ENCODE measurements at places on chromosomes 2 and 18. TPM values are rescaled to one million over a fixed set of nuclear protein-coding genes. Genes with fewer than 3 reads are reported as not detected.
A peak's percentile ranks its signal among the peaks of the same experiment; 100 is the strongest.

HIBCH gene
- 35.7 TPM for total RNA-seq

DNA sequence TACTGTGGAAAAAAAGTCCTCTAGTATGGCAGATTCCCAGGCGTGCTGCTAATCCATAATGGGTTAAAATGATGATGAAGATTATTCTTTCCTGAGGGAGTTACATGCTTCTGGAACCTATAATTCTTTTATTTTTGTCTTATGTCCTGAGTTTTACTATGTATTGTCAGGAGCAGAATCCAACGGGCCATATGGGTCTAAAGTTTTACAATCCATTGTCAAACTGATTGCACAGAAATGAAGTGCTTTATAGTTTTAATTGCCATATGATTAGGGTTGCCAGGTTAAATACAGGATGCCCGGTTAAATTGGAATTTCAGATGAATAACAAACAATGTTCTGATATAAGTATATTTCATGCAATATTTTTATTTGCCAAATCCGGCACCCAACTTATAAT is 100.9 kb upstream of the MAP3K20 start:
- H3K27ac ChIP-seq = no peak overlapping the region
- DNase-seq = no peak
- H3K4me3 ChIP-seq = no peak overlapping the region
- H3K4me1 ChIP-seq = no peaks in the 10 kb centered on the region

STEAP3 gene
- 25.4 TPM for total RNA-seq

DNA sequence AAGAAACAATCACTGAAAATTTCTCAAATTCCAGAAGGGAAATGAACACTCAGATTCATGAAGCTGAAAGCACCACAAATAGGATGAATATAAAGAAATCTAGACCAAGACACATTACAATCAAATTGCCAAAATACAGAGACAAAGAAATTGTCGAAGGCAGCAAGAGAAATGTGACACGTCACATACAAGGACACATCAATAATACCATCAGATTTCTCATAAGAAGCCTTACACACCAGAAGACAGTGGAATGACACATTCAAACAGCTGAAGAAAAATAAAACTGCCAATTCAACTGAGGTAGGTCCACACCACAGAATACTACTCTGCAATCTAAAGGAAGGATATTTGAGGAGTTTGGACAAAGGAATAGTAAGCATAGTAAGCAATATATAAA is 27.4 kb downstream of the SRD5A2 start:
- H3K4me1 ChIP-seq = no peaks in the 10 kb centered on the region
- no peak overlapping the region for H3K27ac ChIP-seq
- no peaks in the 10 kb centered on the region for H3K27me3 ChIP-seq
- H3K36me3 ChIP-seq = no peaks in the 10 kb centered on the region
- no peak overlapping the region for H3K4me3 ChIP-seq

PLCL1 gene
- 14.7 TPM for total RNA-seq

DNA sequence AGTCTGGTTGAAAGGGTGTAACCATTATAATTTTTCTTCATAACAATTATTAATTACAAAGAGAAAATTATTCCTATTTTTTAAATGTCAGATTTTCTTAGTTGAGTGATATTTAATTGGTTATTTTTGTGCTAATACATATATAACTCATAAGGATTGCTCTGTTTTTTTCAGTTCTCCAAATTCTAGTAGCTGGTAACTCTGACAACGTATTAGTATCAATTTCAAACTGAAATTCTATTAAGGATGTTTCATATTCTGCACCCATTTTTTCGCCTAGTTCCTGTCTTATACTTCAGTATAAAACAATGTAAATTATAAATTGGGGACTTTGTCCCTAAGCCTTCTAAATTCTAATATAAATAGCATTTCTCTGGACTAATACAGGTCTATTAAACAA is 81.0 kb downstream of the R3HDM1 start:
- H3K4me1 ChIP-seq = no peaks in the 10 kb centered on the region
- no peaks in the 10 kb centered on the region for H3K36me3 ChIP-seq
- DNase-seq = no peak
- no peaks in the 10 kb centered on the region for H3K27me3 ChIP-seq
- H3K4me3 ChIP-seq = no peak overlapping the region
- H3K27ac ChIP-seq = no peak overlapping the region

GRCh38 chr2:19488009-19488691 is 129.7 kb upstream of the OSR1 start:
- H3K4me1 ChIP-seq = no peaks in the 10 kb centered on the region
- no peak overlapping the region for H3K4me3 ChIP-seq
- no peak for DNase-seq
- no peak overlapping the region for H3K27ac ChIP-seq

CNDP1 gene
- 1.4 TPM for total RNA-seq

CCDC141 gene
- 3.0 TPM for total RNA-seq

- H3K27me3 ChIP-seq = peaks cover 9% of the 10 kb centered on the region
- peak overlapping the region; percentile 87 for H3K27ac ChIP-seq
- H3K36me3 ChIP-seq = peaks cover 17% of the 10 kb centered on the region
- DNase-seq = peak; percentile 20
- H3K4me1 ChIP-seq = no peaks in the 10 kb centered on the region
Measured at GRCh38 chr2:74503506-74504475, 3.7 kb downstream of the PCGF1 start.

DNA sequence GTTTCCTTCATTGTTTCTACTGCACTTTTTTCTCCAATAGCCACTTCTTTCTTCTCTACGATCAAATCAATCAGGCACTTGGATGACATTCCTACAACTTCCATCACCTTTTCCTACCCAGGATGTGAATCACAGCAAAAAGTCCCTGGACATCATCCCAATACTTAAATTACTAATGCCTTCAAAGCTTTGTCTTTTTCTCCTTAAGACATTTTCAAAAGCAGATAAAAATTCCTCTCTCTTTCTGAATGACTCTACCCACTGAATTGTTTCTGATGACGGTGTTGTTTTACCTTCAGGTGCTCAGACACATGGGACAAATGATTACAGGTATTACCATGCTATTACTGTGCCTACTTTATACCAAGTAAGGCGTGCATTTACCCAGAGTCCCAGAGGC is 500.9 kb downstream of the FBXO15 start:
- no peaks in the 10 kb centered on the region for H3K36me3 ChIP-seq
- no peaks in the 10 kb centered on the region for H3K4me1 ChIP-seq
- H3K4me3 ChIP-seq = no peak overlapping the region
- H3K27ac ChIP-seq = no peak overlapping the region
- no peaks in the 10 kb centered on the region for H3K27me3 ChIP-seq

GRCh38 chr2:50419778-50420177 is 612.2 kb downstream of the NRXN1 start:
- H3K36me3 ChIP-seq = no peaks in the 10 kb centered on the region
- H3K4me3 ChIP-seq = no peak overlapping the region
- H3K4me1 ChIP-seq = no peaks in the 10 kb centered on the region
- DNase-seq = no peak
- no peak overlapping the region for H3K27ac ChIP-seq

C2orf80 gene
- not detected for total RNA-seq

SCN2A gene
- total RNA-seq = 9.9 TPM

DNA sequence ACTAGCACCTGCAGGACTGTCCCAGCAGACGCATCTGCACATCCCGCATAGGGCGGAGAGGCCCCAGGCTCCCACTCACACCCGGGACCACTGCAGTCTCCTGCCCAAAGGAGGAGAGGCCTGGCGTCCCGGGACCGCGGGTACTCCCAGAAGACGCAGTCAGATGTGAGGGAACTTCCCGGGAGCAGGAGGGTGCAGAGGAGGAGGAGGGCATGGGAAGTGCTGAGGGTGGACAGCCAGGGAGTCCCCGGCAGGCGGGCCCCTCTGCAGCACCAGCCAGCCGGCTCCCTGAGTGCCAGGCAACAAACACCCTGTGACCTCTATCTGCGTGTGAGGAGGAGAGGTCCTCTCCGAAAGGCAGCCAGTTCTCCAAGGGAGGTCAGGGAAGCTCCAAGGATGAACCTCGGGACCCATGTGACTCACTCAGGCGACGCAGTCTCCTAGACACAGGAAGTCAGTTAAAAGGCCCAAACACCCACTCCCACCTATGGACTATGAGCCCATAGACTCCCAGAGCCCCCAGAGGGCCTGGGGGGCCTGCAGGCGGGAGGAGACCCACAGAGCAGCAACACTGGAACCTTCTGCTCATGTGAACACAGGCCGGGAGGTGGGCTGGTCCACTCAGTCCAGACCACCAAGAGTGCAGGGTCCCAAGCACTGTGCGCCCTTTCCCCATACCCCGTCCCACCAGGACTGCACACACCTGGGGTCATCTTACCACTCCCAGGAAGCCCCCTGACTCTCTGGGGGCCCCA is 4.2 kb downstream of the PXDN start:
- H3K36me3 ChIP-seq = no peaks in the 10 kb centered on the region
- no peak overlapping the region for H3K27ac ChIP-seq
- H3K4me1 ChIP-seq = no peaks in the 10 kb centered on the region
- H3K4me3 ChIP-seq = no peak overlapping the region
- H3K27me3 ChIP-seq = no peaks in the 10 kb centered on the region

DNA sequence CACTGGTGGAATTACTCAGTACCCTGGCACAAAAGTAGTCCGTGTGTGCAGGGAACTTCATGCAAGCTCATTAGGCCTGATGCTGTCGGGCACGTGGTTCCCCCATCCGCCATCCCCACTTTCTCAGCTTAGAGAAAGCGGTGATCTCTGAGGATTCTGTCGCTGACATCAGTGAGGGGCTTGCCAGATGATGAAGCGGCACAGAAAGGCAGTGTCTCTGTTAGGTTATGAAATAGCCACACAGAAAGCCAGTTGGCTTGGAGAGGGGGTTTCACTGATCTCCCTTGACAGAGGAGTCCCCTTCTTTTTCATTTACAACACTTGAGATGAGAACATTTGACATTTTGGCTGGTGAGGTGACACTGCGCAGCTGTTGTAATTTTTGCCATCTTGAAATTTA is 179.7 kb downstream of the FAM210A start:
- no peak overlapping the region for H3K4me3 ChIP-seq
- H3K36me3 ChIP-seq = no peaks in the 10 kb centered on the region
- H3K27me3 ChIP-seq = no peaks in the 10 kb centered on the region
- H3K4me1 ChIP-seq = no peaks in the 10 kb centered on the region
- no peak for DNase-seq

DNA sequence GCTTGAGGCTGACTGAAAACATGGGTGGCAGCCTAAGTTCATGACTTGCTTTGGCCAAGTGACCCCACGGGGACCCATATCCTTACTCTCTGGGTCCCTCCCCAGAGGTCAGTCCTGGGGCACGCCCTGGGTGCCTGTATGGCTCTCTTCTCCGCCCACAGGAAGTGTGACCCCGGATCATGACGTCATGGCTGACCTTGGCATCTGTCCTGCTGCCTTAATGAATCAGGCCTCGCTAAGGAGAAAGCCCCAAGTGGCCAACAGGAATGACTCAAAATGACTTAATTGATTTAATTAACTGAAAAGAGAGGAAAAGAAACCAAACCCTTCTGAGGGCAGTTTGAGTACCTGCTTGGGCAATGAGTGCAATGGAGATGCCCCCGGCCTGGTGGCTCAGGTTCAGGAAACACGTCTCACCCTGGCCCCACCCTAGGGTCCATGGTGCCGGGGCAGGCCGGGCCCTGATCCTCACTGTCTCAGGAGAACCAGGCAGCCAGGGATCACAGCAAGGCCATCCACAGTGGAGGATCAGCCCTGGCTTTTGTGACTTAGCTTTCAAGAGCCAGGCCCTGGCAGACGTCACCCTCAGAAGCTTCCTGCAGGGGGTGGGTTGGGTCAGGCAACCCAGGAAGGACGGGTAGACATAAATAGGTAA is 112.0 kb downstream of the CYP26B1 start:
- no peaks in the 10 kb centered on the region for H3K36me3 ChIP-seq
- no peaks in the 10 kb centered on the region for H3K4me1 ChIP-seq
- H3K27me3 ChIP-seq = no peaks in the 10 kb centered on the region

DNA sequence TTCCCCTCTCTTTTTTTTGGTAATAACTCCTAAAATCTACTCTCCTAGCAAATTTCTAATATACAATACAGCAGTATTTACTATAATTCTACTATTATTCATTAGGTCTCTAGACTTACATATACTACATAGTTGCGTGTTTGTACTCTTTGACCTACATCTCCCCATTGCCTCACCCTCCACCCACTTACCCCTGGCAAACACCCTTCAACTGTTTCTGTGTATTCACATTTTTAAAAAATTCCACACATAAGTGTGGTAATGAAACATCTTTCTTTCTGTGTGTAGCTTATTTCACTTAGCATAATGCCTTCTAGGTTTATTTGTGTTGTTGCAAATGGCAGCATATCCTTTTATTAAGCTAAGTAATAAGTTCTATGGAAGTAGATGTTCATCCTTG is 336.0 kb downstream of the CCDC85A start:
- no peaks in the 10 kb centered on the region for H3K36me3 ChIP-seq
- no peaks in the 10 kb centered on the region for H3K4me1 ChIP-seq
- no peak for DNase-seq
- no peak overlapping the region for H3K27ac ChIP-seq
- H3K27me3 ChIP-seq = no peaks in the 10 kb centered on the region

GRCh38 chr2:148585696-148586095 is 58.9 kb upstream of the EPC2 start:
- no peaks in the 10 kb centered on the region for H3K27me3 ChIP-seq
- H3K36me3 ChIP-seq = no peaks in the 10 kb centered on the region
- no peak overlapping the region for H3K4me3 ChIP-seq
- no peak for DNase-seq
- no peak overlapping the region for H3K27ac ChIP-seq

CNTNAP5 gene
- total RNA-seq = 0.50 TPM

- no peak for DNase-seq
- no peak overlapping the region for H3K4me3 ChIP-seq
- H3K27me3 ChIP-seq = no peaks in the 10 kb centered on the region
- no peaks in the 10 kb centered on the region for H3K36me3 ChIP-seq
- H3K4me1 ChIP-seq = no peaks in the 10 kb centered on the region
Measured at GRCh38 chr18:34929336-34929780, 111.9 kb upstream of the MAPRE2 start.

- no peaks in the 10 kb centered on the region for H3K36me3 ChIP-seq
- no peak for DNase-seq
- no peaks in the 10 kb centered on the region for H3K4me1 ChIP-seq
- H3K27me3 ChIP-seq = no peaks in the 10 kb centered on the region
- H3K27ac ChIP-seq = peak overlapping the region; percentile 82
Measured at GRCh38 chr2:131493199-131493968, 1.2 kb upstream of the MZT2A start.

GRCh38 chr2:144516981-144517865 is 2.7 kb downstream of the ZEB2 start:
- DNase-seq = peak; percentile 71
- peaks cover 12% of the 10 kb centered on the region for H3K4me1 ChIP-seq
- H3K4me3 ChIP-seq = peak overlapping the region; percentile 90
- H3K36me3 ChIP-seq = no peaks in the 10 kb centered on the region
- peak overlapping the region; percentile 97 for H3K27ac ChIP-seq

- H3K27ac ChIP-seq = no peak overlapping the region
- H3K27me3 ChIP-seq = peaks cover 4% of the 10 kb centered on the region
- no peaks in the 10 kb centered on the region for H3K36me3 ChIP-seq
- no peak overlapping the region for H3K4me3 ChIP-seq
Measured at GRCh38 chr18:79570266-79571201, 109.1 kb upstream of the CTDP1 start.

- no peak overlapping the region for H3K4me3 ChIP-seq
- no peak for DNase-seq
- H3K4me1 ChIP-seq = peaks cover 4% of the 10 kb centered on the region
- H3K36me3 ChIP-seq = no peaks in the 10 kb centered on the region
Measured at GRCh38 chr2:237896507-237896892, 37.1 kb downstream of the RAMP1 start.

PIGN gene
- 30.5 TPM for total RNA-seq

ARHGAP28 gene
- 4.6 TPM for total RNA-seq

Measured in kidney (tissue), 22 donors.